ENCODE measurements at places on chromosomes 13 and 19. TPM values are rescaled to one million over a fixed set of nuclear protein-coding genes. Genes with fewer than 3 reads are reported as not detected.

The HSH2D gene
- total RNA-seq: 20.7 TPM

GRCh38 chr13:109615721-109616420, 170.5 kb downstream of the IRS2 start:
- no peaks in the 10 kb centered on the region for H3K27me3 ChIP-seq
- H3K36me3 ChIP-seq: no peaks in the 10 kb centered on the region
- H3K4me3 ChIP-seq: no peak overlapping the region
- no peak overlapping the region for H3K27ac ChIP-seq
- DNase-seq: no peak

DNA sequence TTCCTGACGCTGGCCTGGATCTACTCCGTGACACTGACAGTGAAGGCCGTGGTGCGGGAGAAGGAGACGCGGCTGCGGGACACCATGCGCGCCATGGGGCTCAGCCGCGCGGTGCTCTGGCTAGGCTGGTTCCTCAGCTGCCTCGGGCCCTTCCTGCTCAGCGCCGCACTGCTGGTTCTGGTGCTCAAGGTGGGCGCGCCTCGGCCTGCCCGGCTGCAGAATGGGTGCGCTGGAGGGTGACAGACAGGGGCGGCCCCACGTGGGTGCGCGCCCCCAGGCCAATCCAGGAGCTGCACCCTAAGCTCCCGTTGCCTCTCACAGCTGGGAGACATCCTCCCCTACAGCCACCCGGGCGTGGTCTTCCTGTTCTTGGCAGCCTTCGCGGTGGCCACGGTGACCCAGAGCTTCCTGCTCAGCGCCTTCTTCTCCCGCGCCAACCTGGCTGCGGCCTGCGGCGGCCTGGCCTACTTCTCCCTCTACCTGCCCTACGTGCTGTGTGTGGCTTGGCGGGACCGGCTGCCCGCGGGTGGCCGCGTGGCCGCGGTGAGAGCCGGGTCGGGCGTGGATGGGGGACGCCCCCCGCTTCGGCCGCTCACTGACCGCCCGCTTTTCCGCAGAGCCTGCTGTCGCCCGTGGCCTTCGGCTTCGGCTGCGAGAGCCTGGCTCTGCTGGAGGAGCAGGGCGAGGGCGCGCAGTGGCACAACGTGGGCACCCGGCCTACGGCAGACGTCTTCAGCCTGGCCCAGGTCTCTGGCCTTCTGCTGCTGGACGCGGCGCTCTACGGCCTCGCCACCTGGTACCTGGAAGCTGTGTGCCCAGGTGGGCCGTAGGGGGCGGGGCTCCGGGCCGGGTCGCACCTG, 7.2 kb downstream of the ABCA7 start:
- H3K27me3 ChIP-seq: no peaks in the 10 kb centered on the region
- peaks cover 2% of the 10 kb centered on the region for H3K36me3 ChIP-seq
- H3K27ac ChIP-seq: no peak overlapping the region
- no peak for DNase-seq

GRCh38 chr13:55615081-55615480, 1525.6 kb upstream of the PRR20A start:
- no peaks in the 10 kb centered on the region for H3K36me3 ChIP-seq
- H3K27ac ChIP-seq: no peak overlapping the region
- no peaks in the 10 kb centered on the region for H3K4me1 ChIP-seq

DNA sequence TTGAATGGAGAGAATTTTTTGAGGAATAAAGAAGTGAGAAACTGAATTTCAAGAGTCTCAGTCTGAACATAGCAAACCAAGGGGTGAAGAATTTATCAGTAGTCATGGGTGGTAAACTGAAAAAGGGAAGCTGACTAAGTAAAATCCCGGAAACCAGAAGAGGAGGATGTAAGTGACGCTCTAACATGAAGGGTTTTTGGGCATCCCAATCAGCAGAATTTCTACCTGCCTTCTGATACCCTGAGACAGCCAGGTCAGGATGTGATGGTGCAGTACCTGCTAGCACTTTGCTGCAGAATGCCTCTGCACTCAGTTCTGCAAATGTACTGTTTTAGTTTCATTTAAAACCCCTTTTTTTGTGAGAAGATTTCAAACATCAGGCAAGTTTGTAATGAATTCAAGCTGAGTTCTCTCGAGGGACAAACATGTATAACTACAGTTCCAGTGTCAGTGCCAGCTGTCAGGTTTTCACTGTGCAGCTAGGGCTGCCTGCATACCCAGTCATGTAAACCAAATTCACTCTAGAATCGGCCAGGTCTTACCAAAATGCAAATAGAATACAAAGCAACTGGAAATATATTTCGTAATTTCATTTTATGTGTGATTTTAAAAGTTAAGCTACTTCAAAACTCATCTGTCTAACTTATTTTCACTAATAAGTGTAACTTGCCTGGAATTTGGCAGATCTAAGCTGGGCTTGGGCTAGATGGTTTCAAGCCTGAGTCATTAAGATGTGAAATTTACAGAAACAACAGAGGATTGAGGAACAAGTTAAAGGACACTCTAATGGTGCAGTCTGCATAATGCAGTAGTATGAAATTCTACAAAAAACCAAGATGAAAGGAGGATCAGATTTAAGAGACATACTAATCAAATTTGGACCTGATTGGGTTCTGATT, 13.8 kb downstream of the METTL21C start:
- peaks cover 25% of the 10 kb centered on the region for H3K4me1 ChIP-seq
- peaks cover 23% of the 10 kb centered on the region for H3K36me3 ChIP-seq
- H3K27me3 ChIP-seq: no peaks in the 10 kb centered on the region
- peak; percentile 12 for DNase-seq

GRCh38 chr13:30196025-30196424, 111.3 kb downstream of the KATNAL1 start:
- H3K4me1 ChIP-seq: no peaks in the 10 kb centered on the region
- H3K4me3 ChIP-seq: no peak overlapping the region
- DNase-seq: no peak
- H3K27me3 ChIP-seq: no peaks in the 10 kb centered on the region

DNA sequence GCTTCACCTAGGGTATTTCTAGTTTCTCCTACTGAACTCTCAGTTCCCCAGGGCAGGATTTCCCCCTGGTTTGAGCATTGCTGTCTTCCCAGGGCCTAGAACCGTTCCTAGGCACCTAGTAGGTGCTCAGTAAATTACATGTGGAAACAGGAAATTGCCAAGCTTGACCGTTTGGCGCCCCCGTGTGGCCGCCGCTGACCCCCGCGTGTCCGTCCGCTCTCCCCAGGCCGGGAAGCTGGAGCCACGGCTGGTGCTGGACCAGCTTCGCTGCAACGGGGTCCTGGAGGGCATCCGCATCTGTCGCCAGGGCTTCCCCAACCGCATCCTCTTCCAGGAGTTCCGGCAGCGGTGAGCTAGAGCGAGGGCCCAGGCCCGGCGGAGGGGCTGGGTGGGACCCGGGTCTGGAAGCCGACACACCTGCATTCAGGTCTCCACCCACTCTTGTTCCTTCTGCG, 55.5 kb downstream of the MYH14 start:
- peak; percentile 29 for DNase-seq
- H3K36me3 ChIP-seq: no peaks in the 10 kb centered on the region
- no peak overlapping the region for H3K4me3 ChIP-seq
- H3K27ac ChIP-seq: no peak overlapping the region

Measured in activated naive CD4-positive, alpha-beta T cell treated with anti-CD3 and anti-CD28 coated beads for 36 hours (primary cell).